ENCODE measurements at places on chromosomes 7 and 10. TPM values are rescaled to one million over a fixed set of nuclear protein-coding genes. Genes with fewer than 3 reads are reported as not detected.

DNA sequence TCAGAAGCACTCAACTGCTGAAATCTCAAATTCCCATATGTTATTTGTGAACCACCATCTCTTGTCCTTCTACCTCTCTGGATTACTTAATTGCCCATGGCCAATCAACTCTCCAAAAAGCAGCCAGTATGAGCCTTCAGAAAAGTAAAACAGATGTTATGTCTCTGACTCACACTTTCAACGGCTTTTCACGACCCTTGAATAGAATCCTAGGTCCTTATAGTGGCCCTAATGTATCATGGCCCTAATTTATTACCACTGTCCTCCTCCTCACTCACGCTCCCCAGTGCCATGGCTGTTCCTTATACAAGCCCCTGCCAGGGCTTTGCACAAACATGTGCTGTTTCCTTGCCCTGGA lies 20.0 kb downstream of the ZNF438 start:
- DNase-seq = no peak

GRCh38 chr7:7108931-7109330 lies 73.4 kb upstream of the C1GALT1 start:
- DNase-seq = no peak

The VWA2 gene
- total RNA-seq = 30.2 TPM

- DNase-seq = no peak
Observed at GRCh38 chr10:132872658-132873057, 69.7 kb downstream of the CFAP46 start.

The KCNH2 gene
- 2.8 TPM for total RNA-seq

DNA sequence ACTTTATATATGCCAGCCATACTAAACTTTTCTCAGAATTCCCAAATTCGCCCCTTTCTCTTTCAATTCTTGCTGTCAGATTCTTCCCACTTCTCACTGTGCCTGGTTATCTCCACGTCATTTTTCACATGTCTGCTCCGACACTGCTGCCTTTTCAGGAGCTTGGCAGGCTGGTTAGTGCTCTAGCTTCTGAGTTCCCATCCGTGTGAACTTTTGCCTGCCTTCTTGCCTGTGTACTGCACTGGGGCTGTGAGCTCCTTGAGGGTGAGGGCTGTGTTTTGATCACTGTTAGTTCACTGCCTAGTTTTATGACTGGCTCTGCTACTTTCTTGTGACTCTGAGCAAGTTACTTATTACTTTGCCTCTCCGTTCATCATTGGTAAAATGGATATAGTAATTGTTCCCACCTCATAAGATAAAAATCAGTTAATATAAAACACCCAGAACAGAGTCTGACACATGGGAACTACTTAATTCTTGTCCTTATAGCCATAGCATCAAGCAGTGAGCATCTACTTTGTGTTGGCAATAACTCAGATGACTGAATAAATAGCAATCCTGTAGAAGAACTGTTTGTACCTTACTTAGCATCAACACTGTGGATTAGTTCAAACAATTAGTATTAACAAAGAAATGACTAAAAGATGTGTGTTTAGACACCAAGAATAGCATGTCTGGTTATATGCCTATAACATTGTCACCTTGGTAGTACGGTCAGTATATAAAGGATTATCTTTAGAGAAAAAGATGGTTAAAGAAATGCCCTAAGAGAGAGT lies 5.5 kb downstream of the GSTO1 start:
- DNase-seq = no peak

GRCh38 chr10:12972146-12972545 lies 29.4 kb downstream of the CCDC3 start:
- no peak for DNase-seq

DNA sequence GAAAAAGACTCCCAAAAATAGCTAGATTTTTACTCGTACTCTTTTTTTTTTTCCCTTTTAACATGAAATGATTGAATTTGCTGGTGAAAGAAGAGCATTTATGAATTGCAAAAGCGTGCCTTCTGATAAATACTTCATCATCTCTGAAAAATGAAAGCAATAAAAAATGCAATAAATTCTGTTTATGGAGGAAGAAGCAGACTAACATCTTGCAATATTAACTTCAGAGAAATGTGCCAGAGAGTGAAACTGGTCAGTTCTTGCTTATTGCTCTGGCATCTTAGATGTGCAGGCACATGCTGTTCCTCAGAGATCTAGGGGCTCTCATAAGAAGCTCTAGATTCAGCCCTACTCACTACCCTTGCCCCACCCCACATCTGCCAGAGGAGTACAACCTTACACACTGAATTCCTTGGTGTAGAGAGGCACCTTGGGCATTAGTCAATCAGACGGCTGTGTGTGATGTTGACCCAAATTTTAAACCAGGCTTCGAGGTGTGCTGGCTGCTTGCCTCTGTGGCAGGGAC lies 891.1 kb upstream of the GHITM start:
- no peak for DNase-seq

- no peak for DNase-seq
Observed at GRCh38 chr10:9018195-9019173, 964.0 kb downstream of the GATA3 start.

The TMEM26 gene
- not detected for total RNA-seq

- DNase-seq = no peak
Observed at GRCh38 chr10:2476218-2476811, 591.0 kb upstream of the PFKP start.

- DNase-seq = no peak
Observed at GRCh38 chr10:79103129-79103528, 34.4 kb downstream of the ZMIZ1 start.
